ENCODE measurements at places on chromosomes 6 and 20.
A peak's percentile ranks its signal among the peaks of the same experiment; 100 is the strongest.

GRCh38 chr6:11450037-11450436 is 87.5 kb upstream of the TMEM170B start:
- no peak for DNase-seq

DNA sequence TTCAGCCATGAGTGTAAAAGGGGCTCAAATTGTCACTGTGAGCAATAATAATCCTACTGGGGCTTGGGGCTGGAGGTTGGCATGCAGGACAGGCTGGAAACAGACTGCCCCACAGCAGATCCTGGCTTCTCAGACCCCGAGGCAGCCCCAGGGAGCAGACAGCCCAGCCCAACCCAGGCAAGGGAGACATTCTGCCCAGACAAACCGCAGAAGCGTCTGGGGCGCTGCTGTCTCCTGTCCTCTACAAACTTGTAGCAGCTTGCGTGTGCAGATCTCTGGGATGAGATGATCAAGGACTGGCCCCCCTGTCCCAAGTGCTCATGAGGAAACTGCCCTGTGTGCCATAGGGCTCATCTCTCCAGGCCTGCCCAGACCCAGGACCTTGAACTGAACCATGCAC is 84.6 kb downstream of the MAFB start:
- DNase-seq, result no peak

- DNase-seq, result no peak
Observed at GRCh38 chr6:100105138-100105537, 111.1 kb upstream of the MCHR2 start.

GRCh38 chr20:40966103-40966502 is 62.5 kb upstream of the TOP1 start:
- DNase-seq, result no peak

GRCh38 chr6:109920911-109921310 is 57.2 kb upstream of the GPR6 start:
- no peak for DNase-seq

GRCh38 chr6:14822012-14822553 is 423.8 kb upstream of the JARID2 start:
- DNase-seq, result no peak

GRCh38 chr20:57753332-57754164 is 43.7 kb upstream of the PMEPA1 start:
- DNase-seq, result no peak

DNA sequence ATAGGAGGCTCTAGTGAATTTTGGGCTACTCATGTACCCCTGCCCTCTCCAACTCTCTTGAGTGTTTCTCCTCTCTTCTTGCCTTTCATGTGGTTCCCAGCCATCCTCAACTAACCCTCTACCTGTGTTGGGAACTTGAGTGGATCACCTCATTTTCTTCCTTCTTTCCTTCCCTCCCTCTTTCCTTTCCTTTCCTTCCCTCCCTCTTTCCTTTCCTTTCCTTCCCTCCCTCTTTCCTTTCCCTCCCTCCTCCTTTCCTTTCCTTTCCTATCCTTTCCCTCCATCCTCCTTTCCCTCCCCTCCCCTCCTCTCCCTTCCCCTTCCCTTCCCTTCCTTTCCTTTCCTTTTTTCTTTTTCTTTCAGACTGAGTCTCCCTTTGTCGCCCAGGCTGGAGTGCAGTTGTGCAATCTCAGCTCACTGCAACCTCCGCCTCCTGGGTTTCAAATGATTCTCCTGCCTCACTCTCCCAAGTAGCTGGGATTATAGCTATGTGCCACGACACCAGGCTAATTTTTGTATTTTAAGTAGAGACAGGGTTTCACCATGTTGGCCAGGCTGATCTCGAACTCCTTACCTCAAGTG is 63.8 kb downstream of the BTBD3 start:
- no peak for DNase-seq

- no peak for DNase-seq
Observed at GRCh38 chr20:54305421-54305820, 97.5 kb downstream of the PFDN4 start.

GRCh38 chr6:43061861-43062260 is 2.4 kb downstream of the KLC4 start:
- DNase-seq, result no peak

DNA sequence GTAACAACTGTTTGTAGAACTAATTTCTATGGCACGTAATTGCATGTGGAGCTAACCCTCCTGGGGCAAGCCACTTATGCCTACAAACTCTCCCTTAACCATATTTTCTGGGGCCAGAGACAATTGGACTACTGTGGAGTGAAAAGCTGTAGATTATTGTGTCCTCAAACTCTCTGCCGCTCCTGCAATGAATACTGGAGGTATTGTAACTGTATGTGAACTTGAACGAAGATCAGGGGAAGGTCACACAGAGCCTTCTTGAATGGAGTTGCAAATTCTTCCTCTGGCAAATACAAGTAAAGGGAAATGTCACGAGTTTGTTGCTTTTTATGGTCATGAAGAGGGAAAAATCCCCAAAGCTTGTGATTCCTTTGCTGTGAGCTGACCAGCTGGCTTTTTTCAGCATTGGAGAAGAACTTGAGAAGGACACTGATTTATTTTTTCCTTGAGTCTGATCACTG is 18.2 kb downstream of the AKAP12 start:
- no peak for DNase-seq

GRCh38 chr6:53066077-53066417 is 843 bp downstream of the FBXO9 start:
- peak; percentile 12 for DNase-seq

DNA sequence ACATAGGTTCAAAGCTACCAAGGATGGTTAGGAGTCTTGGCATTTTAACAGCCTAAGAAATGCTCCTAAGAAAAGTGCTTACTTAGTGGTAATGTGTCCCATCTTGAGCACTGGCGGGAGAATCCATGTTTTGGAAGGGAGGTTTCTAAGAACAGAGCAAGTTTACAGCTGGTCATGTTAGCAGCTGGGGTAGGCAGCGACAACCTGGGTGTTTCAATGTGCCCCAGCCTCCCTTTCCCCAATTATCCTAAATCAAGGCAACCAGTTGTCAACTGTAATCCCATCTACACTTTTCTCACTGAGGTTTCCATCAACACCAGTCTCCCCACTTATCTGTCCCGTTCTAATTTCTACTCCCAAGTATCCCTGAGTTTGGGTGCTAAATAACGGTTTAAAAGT is 1.6 kb upstream of the JAG1 start:
- DNase-seq, result no peak

DNA sequence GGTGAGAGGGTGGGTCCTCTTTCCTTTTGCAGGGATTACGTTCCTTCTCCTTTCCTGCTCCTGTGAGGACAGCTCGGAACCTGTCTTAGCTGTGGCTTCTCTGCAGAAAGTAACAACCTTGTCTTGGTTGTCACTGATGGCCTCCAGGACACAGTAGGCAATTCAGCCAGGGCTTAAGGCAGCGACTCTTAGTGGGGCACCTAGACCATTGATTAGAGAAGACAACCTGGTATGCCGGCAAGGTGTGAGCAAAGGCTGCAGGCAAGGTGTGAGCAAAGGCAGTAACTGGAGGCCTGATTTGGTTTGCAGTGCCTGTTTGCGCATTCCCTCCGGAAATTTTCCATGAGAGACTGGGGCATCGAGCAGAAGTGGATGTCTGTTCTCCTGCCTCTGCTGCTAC is 37.6 kb downstream of the DYNLT1 start:
- no peak for DNase-seq

DNA sequence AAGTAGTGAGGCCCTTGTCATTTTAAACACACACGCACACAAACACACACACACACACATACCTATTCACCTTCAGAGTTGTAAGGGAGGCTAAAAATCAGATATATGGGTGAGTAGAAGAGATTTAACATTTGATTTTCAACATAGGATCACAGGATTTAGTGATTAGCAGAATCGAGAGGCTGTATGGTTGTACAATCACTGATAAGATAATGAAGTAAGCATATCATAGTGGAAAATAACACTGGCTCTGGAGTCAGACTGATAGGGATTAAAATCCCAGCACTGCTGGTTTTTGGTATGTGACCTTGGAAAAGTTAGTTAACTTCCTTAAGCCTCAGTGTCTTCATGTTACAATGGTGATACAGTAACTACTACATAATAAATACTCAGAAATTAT is 40.8 kb downstream of the RNF217 start:
- no peak for DNase-seq

DNA sequence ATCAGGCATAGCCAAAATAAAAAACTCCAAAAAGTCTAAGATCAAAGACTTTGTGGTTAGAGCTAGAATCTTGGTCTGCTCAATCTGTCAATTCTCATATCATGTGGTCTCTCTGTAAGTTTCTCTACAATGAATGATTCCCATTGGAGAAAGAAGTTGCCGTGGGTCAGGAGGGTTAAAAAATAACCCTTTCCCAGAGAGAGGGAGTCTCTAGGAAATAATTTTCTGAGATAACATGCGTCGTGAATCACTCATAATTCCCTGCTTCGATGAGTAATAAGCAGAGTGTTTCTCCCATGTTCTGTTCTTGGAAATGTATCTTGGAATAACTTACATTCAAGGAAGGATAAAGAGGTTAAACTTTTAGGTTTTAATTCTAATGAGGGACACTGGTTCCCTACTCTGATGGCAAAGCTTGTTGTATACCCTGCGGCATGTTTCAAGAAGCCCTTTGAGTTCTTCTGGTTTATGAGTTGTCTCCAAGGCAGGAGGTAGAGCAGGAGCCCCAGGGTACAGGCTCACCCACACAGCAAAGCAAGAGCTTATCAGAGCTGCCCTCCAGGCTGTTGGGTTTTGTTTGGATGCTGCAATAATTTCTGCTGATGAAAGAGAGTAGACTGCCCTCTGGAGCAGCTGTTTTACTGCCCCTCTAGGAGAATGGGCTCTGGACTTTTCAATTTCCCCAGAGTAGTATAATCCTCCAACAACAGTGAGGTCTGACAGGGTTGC is 599.1 kb downstream of the QKI start:
- DNase-seq, result no peak

GRCh38 chr6:51487937-51488336 is 599.5 kb downstream of the PKHD1 start:
- no peak for DNase-seq

DNA sequence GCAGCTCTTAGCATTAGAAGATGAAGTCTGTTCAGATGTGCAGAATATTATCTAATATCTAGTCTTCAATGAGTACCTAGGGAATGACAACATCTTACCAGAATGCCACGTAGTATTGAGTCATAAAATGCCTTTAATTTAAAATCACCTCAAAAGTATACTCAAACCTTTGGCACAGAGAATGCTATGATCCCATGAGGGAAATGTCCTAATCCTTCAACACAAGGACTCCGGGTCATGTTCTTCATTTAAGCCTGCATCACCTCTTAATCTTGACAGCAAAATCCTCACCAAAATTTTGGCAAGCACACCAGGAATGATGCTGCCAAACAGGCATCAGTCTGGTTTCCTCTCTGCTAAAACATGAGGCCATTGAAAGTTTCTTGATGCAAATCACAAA is 23.6 kb upstream of the MARCKS start:
- DNase-seq, result no peak

DNA sequence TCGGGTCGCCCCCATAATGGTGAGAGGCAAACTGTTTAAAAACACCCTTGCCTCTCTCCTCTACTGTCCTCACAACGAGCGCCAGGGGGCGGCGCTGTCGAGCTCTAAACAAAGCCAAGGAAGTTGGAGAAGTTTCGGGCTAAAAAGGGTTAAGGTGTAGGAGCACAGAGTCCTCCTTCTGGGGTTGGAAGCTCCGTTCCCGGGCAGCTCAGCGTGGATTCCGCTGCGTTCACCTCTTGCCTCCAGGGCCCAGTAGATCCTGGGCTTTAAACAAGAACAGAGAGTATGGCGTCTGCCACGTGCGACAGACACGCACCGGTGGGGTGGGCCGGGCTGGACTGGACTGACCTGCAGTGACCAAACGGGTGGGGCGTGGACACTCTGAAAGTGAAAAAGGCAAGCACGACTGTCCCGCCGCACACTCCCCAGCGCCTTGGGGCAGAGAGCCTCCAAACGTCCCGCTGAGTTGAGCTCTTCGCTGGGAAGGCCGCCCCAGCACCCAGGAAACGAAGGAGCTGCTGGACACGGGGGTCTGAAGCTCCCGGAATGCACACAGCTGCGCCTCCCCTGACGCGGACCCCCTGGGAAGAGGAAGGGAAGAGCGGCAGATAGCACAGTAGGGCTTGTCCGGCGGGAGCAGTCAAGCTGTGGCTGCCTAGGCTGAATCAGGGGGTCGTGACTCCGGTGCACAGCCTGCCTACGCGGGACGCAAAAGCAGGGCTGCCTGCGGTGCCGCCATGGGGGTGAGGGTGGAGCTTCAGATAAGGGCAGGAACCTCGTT is 1.6 kb upstream of the THBD start:
- DNase-seq, result no peak

- DNase-seq, result no peak
Observed at GRCh38 chr6:15531973-15532372, 130.9 kb downstream of the DTNBP1 start.

DNA sequence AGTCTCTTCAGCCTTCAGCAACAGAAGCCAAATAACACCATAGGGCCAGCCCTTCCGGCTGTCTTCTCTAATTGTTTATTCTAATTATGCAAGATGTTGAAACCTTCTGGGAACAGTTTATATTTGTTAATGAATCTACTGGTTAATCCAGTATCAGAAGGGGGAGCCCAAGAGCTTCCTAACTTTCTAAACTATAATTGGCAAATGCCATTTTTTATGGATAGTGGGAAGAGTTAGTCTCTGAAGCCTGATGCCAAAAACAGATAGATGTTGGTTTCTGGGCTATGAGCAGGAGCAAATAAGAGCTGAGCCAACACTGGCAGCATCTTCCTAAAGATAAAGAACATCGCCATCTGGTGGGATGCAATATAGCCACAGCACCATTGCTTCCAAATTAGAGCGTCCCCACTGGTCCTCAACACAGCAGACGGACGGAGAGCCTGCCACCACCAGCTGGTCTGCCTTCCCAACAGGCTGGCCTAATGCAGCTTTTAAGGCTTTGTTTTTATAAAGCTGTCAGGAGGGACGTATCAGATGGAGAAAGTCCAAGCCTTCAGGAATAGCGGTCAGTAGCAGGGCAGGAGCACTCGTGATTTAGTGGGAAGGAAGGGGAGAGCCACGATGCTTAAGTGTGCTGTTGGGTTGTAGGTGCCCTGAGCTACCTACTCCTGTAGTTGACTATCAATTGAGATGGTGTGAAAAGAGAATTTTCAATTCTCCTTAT is 118.8 kb downstream of the RALGAPA2 start:
- DNase-seq, result no peak

DNA sequence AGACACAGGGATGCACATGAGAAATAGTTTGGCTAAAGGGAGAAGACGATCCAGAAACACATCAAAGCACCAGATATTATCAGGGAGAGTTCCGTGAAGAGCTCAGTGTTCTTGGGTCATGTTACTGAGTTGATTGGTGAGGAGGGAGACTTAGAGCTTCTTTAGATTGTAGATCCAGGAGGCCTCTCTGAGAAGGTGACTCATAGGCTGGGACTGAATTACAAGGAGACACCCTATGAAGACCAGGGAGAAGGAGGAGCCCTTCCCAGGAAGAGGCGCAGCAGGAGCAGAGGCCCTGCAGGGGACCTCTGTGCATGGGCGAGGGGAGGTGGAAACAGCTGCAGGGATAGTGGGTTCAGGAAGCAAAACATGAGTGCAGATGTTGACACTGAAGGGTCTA is 196.5 kb downstream of the SLC24A3 start:
- no peak for DNase-seq

- no peak for DNase-seq
Observed at GRCh38 chr6:15994814-15995459, 133.9 kb upstream of the MYLIP start.
